ENCODE measurements at places on chromosomes 4 and X. TPM values are rescaled to one million over a fixed set of nuclear protein-coding genes. Genes with fewer than 3 reads are reported as not detected.

The DMP1 gene
- 0.07 TPM for polyA plus RNA-seq

GRCh38 chr4:82430964-82431745, 765 bp downstream of the ENOPH1 start:
- DNase-seq = peak; percentile 83

DNA sequence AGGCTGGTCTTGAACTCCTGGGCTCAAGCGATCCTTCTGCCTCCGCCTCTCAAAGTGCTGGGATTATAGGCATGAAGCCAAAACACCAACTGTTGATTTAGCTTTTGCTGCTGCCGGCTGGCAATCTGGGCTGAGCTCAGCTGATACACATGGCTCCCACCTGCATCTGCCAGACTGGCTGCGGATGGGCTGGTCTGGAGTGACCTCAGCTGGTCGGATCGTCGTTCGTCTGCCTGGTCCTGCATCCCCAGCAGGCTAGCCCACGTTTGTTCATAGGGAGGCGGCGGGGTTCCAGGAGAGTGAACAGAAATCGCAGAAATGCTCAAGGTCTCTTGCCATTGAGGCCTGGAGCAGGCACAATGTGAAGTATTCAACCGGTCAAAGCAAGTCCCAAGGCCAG, 74.4 kb upstream of the DDX3X start:
- no peak for DNase-seq

GRCh38 chr4:56656346-56656643, 24.8 kb downstream of the HOPX start:
- no peak for DNase-seq

- DNase-seq = no peak
Measured at GRCh38 chr4:176134670-176135069, 60.7 kb downstream of the SPATA4 start.

GRCh38 chr4:110364911-110365520, 110.9 kb upstream of the ENPEP start:
- no peak for DNase-seq

The ASB9 gene
- polyA plus RNA-seq = 9.8 TPM

- no peak for DNase-seq
Measured at GRCh38 chr4:162061214-162061613, 102.6 kb downstream of the FSTL5 start.

DNA sequence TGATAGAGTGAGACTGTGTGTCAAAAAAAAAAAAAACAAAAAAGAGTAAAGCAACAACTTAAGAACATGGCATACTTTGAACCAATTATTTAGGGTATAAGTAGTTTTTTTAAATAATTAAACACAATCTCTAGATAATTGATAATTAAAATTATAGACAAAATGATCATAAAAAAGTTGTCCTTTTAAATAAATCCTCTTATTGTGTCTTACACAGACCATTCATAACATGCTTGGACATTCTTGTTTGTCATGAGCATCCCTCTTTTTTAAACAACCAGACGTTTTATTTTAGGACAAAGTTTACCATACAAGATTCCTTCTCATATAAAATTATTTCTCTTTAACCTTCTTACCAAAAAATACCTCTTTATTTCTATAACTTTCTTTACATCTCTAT, 35.1 kb downstream of the SPCS3 start:
- no peak for DNase-seq

DNA sequence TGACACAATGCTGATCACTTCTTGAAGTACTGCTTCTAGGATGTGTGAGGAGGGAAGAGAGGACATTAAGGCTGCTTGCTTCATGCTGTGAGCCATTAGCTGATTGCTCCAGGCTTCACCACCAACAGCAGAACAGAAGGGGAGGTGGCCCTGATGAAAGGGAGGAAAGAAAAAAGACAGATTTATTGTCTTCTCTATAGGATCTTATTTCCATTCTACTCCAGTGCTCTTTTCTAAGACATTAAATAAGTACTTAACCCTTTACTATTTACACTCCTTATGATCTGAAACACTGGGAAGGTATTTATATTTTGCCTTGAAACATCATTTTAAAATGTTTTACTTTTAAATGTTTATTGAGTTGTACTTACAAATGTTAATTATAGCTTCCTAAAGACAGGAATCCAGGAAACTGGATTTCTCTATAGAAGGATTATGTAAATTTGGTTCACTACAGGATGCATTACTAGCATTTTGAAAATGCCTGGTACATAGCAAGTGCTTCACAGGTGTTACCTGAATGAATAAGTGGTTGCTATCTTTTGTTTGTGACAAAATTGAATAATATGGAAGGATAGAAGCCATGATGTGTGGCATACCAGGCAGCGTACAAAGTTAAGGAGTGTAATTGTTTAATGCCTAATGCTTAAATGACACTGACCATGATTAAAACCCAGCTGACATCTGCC, 680.9 kb upstream of the ATOH1 start:
- DNase-seq = no peak

The HERC5 gene
- polyA plus RNA-seq = 4.5 TPM

DNA sequence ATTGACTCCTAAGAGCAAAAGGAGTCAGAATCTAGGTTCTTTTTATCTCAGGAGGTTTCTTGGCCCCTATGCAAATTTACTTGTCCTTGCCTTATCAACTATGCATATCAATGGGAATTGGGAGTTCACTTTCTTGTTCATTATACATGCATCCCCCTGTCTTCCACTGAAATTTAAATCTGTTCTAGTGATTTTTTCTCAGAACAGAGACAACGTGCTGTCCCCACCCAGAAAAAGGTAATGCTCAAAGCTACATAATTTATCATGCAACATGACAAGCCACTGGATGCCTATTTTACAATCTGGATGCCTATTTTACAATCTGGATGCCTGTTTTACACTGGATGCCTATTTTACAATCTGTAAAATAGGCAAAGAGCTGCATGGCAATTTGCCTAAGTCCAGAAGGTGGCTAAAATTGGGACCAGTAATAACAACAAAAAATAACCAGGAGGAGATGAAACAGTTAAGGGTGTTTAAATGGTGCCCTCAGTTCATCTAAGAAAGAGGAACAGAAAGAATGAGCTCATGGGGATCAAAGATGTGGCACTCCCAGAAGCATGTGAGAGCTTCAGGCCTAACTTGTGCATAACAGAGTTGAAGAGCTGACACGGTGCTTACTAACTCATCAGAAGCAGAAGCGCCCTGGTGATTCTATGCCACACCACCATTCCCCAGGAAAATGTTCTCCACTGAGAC, 537.8 kb upstream of the BOD1L1 start:
- DNase-seq = no peak

GRCh38 chr4:120694973-120695372, 227.6 kb downstream of the PRDM5 start:
- peak; percentile 27 for DNase-seq

GRCh38 chr4:187744911-187745310, 250.7 kb upstream of the ZFP42 start:
- DNase-seq = no peak

GRCh38 chr4:54224996-54225597, 4.0 kb upstream of the PDGFRA start:
- DNase-seq = peak; percentile 63

DNA sequence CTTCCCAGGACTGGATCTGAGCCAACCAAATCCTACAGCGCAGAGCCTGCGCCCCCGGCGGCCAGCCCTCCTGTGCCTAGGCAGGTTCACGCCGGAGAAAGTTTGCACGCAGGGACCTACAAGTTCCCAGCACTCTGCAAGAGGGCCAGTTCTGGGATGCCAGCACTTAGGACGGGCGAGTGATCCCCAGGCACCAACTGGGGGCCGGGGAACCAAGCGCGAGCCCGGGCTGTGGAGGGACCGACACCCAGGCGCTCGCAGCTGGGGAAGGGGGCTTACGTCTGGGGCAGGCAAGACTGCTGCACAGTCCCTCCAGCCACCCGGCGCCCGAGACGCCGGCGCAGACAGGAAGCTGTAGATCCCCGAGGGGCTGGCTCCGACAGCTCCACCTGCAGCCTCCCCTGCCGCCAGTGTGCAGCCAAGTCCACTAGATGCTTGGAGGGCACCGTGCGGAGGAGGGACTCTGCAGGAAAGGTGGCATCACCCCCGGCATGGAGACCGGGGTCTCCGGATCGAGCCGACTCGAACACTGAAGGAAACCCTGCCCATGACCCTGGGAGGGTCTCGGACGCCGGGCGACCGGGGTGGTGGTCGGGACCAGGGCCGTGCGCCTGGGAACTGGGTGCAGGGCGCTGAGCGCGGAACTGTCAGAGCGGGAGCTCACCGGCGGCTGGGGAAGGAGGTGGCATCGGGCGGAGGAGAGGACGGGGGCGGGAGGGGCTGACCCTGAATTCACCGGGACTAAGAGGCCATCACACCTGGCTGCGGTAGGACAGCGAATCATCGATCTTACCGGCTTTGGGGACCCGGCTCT, 566 bp downstream of the CORIN start:
- DNase-seq = peak; percentile 88

DNA sequence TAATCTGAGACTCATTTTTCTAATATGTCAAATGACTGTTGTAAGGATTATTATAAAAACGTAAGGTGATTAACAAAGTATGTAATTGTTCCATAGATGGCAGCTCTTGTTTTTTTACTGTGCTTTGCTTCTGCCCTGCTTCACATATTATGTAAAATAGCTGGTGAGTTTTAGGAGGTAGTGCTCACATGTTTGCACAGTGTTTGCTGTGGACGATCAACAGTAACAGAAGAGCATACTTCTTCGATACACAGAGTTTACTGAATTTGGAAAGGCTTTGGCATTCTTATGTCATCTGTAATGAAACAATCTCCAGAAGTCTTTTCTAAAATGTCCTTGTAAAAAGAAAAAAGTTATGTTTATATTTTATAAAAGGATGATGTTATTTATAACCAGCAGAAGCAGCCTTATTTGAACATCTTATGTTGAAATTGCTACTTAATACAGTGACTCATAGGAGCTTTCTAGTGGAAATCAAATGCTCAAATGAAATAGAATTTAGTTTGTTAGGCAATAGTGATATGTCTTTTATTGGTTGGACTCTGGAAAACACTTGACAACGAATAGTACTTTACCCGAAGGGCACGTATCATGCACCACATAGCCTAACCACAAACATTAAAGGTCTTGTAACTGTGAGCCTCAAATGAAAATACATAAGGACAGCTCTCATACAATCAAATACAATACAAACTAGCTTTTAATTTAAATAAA, 1.9 kb upstream of the MTTP start:
- no peak for DNase-seq

The GAGE13 gene
- polyA plus RNA-seq = not detected

The RAI2 gene
- polyA plus RNA-seq = 17.8 TPM

DNA sequence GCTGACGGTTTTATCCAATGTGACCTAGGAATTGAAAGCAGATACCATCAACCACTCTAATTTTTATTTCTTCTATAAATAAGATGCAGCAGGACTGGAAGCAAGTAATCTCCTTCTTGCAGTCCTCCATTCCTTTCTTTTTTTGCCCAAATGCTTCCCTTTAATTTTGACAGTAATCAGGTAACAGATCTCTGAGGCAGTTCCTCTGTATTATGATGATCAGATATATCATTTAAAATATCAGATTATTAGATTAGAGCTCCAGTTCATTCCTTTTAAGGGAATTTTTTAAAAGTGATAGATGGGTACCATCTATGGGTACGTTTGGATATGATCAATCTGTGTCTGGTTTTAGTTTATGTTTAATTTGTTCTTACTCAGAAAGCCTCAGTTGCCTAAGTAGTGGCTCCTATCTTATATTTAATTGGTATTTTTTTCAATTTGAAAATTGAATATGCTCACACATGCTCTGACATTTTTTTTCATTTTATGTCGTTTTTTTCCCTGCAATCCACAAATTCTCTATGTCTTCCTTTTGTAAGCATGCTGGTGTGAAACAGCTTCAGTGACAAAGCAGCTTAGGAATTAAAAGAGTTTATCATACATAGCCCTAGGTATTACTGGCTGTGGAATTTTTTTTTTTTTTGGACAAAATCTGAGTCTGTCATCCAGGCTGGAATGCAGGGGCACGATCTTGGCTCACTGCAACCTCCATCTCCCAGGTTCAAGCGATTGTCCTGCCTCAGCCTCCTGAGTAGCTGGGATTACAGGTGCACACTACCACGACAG, 73.7 kb upstream of the ANK2 start:
- DNase-seq = no peak

DNA sequence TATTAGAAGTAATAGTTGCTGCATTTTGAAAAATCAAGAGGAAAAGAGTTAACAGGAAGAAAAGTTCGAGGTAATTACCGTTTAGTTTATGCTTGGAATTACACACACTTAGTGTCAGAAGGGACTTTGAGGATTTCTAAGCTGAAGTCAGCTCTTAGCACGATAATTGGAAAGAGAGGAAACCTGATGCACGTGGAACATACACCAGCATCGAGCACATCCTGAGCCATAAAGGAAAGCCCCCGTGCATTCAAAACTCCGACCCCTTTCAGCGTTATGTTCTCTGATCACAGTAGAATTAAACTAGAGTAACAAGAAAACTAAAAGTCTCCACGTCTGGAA, 400 bp upstream of the PAQR3 start:
- no peak for DNase-seq

DNA sequence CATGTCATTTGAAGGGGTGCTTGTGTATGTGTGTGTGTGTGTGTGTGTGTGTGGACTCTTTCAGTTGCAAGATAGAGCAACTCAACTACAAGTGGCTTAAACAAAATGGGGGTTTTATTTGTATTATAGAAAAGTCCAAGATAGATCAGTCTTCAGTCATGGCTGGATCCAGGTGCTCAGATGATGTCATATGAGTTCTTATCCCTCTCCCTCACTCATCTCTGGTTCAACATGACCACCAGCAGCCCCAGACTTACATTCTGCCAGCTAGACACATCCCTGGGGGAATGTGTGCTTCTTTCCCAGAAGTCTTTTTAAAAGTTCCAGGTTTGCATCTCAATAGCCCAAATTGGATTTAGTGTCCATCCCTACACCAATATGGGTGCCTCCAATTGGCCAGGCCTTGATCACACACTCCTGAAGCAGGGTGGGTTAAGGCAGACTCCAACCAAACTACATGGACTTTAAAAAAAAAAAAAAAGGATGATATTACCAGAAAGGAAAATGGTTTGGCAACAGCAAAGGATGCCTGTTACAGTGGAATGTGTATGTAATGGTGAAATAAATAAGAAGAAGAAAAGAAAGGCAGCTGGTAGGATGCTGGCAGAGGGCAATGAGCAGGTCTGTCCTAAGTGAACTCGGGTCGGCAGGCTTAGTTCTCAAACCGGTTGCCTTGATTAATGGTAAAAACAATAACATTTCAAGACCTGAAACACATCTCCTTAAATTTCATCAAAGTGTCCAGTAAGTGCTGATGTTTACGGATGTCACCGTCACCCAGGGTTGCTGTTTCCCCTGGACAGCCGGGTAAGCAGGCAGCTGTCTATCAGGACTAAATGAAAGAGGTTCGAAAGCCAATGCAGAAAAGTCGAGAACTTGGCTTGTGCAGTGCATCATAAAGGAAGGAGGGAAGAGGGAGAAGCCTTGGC, 107.7 kb downstream of the SMIM20 start:
- DNase-seq = no peak

DNA sequence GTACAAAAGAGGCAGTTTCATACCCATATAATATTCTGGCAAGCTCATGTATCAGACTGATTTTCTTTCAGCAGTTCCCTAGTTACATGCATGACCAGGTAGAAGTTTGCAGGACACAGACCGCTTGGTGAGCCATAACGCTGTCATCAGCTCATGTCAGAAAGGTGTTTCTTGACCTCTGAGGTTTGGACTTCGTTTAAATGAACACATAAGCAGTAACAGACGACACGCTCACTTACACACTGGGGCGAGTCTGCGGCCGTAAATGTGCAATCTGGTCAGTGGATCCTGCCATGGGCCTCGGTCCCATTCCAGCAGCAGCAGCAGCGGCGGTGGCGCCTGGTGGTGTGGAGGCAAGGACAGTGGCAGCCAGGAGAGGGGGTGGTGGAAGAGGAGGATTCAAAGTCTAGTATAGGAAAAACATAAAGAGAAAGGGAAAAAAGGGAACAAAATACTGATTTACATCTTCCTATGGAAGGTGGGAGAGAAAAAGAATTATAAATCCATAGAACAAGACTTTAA, 111.9 kb upstream of the CBR4 start:
- DNase-seq = no peak

The CD40LG gene
- 0.46 TPM for polyA plus RNA-seq

Data from left lung (tissue), 14 donors.